Thoracic aorta (tissue), 2 donors: ENCODE measurements at places on chromosomes 4 and X.

DNA sequence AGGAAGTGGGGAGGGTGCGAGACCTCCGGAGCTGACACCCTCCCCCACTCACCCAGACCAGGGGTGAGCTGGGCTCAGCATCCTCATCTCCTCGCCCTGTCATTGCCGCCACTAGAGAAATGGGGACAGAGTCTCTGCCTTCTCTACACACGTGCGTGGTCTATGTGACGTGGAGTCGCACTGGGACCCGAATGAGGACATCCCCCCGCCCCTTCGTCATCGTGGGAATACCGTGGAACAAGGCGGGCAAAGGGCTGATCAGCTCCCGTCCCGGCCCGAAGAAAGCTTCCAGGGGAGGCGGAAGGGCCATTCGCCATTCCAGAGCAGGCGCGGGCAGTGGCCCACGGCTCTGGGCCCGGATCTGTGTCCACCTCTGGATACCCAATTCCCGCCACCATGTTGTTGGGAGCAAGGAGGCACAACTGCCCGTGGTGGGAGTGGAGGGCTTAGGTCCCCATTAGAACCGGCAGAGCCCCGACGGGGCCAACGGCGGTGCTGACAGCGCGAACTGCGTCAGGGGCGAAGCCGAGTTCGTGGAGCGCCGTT lies 12.0 kb downstream of the HMX1 start:
- no peak for DNase-seq

DNA sequence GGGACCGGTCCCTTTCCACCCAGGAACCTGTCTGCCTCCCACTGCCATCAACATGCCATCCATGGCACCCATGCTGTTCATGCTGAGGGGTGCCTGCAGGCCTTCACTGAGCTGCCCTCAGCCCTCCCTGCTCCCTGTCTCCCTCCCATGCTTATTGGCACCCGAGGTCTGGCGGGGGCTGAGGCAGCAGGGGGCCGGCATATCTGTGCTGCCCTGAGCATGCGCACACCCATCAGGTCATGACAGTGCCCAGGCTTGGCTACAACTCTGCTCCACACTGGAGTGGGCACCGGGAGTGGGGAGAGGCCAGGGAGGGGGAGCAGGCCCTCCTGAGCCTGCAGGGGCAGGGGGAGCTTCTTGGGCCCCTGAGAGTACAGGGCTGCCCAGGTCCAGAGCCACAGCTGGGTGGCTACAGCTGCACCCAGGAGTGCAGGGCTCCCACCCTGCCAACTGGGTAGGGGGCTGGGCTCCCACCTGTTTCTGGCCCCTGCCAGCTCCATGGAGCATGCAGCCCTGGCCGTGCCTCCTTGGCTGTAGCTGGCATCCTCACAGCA lies 395.8 kb upstream of the DMD start:
- DNase-seq: no peak

GRCh38 chr4:4666693-4667621 lies 125.1 kb upstream of the STX18 start:
- DNase-seq: no peak

DNA sequence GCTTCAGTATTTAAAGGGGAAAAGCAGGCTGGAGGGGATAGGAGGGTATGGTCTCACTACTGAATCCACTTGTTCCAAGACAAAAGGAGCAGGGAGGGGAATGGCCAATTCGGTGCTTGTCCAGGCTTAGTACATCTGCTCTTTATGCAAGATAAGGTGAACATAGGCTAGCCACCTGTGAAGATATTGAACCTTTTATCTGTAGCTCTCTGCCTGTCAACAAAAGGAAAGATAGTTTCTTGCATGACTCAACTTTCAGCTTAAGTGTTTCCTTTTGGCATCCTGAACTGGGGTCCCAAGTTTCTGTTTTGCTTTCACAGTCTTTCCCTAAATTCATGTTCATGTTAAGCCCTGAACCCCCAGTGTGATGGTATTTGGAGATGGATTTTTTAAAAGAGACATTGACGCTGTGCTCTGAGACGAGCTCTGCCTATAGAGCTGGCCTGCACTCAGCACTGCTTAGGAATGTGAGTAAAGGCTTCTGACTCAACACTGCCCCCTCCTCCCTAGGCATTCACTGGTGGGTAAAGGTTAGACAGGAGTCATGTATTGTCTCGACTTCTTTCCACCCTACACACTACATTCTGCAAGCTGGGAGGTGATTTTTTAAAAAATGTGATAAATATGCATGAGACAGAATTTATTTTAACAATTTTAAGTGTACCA lies 28.2 kb downstream of the FAM149A start:
- DNase-seq: no peak

- no peak for DNase-seq
Observed at GRCh38 chr4:176927664-176928063, 134.9 kb upstream of the VEGFC start.

GRCh38 chrX:13742397-13743176 lies 8.0 kb downstream of the OFD1 start:
- no peak for DNase-seq

DNA sequence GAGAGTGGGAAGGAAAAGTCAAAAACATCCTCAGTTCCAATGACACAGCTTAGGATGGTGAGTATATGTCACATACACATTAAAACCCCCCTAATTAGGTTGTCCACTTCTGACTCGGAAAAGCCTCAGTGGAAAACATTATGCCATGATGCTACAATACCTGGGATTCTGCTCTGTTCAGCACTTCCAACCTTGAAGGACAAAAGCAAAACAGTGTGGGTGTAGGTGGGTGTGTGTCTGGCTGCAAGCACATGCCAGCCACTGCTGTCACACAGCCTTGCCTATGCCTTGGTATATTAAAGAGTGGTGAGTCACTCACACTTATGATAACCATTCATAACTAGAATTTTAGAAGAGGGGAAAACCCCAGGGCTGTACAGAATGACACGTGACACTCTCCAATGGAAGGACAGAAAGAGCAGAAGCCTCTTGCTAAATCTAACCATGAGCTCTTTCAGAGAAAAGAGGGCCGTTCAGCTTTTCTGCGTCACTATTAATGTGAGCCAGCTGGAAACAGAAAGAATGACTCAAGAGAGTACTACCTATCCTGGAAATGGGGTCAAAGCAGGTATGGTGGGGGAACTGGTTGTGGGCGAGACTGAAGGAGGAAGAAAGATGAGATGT lies 159.6 kb downstream of the TET2 start:
- DNase-seq: no peak

DNA sequence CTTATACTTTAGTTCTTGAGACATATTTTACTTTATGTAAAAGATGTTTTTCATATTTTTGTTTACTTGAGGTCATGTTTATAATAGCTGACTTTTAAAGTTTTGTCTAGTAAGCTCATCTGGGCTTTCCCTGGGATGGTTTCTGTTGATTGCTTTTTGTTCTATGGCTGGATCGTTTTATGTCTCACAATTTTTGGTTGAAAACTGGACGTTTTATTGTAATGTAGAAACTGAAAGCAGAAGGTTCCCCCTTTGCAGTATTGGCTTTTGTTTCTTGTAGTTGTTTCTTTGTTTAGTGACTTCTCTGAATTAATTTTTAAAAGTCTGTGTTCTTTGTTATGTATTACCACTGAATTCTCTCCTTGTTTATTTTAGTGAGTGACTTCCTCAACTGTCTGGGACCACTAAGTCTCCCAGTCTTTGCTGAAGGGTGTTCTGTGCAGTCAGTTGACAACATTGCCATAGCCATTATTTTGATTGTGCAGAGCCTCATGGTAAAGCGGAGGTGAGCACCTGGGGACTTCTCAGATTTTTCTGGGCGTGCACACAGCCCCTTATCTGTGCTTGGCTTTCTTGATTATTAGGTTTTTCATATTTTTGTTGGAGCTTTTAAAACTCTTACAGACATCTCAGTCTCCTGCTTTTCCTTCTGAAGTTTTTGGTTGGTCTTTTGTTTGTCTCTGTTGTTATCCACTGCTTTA lies 31.0 kb downstream of the KDM6A start:
- no peak for DNase-seq

- no peak for DNase-seq
Observed at GRCh38 chrX:103431316-103431715, 55.0 kb downstream of the BEX3 start.

DNA sequence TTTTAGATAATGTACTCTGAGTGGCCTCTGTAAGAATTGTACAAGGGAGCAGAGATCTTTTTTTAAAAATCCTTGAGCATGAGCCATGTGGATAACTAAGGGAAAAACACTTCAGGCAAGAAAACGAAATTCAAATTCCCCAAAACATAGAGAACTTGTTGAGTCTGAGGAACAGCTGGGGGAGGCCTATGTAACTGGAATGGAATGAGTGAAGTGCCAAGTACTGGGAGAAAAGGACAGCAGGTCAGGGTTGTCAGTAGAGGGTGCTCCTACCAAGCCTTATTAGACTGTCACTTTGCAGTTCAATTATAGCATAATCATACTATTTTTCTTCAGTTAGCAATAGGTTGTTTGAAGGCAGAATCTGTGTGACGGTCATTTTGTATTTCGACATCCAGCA lies 135.1 kb downstream of the ARHGAP6 start:
- no peak for DNase-seq

- no peak for DNase-seq
Observed at GRCh38 chrX:56802428-56802827, 73.4 kb downstream of the NBDY start.

DNA sequence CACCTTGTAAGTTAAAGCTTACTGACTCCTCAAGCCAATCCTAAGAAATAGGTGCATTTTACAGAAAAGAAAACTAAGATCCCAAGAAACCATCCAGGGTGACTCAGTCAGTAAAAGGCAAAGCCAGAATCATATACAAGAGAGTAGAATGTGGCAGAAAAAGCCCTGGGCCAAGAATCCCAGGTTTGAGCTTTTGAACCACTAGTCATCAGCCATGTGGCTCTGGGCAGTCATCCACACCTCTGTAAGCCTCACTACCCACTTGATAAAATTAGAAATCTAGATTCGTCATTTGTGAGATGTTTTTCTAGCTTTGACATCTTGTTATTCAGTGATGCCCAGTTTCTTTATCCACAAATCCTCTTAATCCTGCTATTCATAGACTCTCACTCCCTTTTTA lies 122.2 kb upstream of the PDE5A start:
- DNase-seq: no peak

- no peak for DNase-seq
Observed at GRCh38 chr4:63790377-63790776, 618.9 kb downstream of the TECRL start.

- peak; percentile 66 for DNase-seq
Observed at GRCh38 chr4:169270810-169271691, at the start of gene SH3RF1. SH3RF1 (minus strand) TSS chr4:169270956; CDS start chr4:169269212, 1,744 bp downstream.

DNA sequence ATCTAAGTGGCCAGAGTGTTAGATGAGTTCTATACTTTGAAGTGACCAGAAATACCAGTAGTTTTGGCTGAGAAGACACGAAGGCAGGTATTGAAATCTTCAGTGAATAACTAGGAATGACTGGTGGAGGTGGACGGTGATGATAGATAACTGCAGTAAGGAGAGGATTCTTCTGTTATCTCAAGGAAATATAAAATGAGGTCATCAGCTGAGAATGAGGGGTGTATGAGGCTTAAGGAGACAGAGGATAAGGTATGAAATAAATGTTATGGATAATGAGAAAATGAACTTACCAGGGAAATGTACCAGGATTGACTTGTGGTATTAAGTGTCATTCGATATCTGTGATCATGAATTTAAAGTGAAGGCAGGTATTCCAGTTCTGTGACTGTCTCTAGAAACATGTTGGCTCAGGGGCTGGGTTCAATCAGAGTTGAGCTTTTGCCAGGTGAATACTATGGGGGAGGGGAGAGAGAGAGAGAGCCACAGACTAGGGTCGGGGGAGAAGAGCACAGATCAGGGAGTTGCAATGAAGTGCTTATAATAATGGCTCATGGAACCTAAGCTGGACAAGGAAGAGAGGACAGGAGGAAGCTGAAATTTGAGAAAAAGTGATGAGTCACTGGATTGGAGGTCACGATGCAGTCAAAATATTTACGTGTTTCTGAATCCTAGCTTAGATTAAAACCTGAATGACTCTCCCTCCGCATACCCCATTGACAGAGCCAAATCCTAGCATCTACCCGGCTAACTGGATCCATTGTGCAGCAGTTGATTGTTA lies 37.5 kb upstream of the BRS3 start:
- no peak for DNase-seq

DNA sequence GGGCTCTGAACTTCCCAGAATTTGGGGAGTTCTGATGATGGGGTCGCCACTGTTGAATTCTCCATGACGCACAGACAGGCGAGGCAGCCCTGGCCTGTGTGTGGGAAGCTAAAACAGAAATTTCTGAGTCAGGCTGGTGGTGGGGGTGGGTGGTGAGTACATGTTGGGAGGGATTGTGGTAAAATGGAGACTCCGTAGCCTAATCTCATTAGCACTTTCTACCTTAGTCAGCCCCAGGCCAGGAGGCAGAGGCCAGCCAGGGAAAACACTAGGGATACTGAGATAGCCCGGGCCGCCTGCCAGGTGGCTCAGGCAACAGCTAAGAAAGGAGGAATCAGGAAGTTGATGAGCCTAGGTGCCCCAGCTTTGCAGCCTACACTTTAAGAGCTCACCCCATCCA lies 39.3 kb upstream of the NHSL2 start:
- no peak for DNase-seq

- no peak for DNase-seq
Observed at GRCh38 chr4:119897260-119897659, 169.4 kb downstream of the MAD2L1 start.

DNA sequence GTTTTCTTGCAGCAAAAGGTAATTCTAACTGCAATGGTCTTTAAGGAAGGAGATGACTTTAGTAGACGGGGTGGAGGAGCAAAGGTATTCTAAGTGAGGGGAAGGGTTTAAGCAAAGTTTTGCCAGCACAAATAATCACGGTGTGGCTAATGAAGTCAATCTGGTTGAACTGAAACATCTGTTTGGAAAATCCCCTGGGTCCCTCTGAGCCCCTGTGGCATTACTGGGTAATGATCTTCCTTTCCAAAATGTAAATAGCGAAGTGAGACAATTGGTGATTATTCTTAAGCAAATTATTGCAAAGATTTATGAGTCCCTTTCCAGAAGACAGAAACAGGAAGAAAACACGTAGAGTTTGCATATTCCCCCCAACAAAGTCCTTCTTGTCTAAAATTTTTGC lies 47.2 kb downstream of the FGFBP1 start:
- no peak for DNase-seq

DNA sequence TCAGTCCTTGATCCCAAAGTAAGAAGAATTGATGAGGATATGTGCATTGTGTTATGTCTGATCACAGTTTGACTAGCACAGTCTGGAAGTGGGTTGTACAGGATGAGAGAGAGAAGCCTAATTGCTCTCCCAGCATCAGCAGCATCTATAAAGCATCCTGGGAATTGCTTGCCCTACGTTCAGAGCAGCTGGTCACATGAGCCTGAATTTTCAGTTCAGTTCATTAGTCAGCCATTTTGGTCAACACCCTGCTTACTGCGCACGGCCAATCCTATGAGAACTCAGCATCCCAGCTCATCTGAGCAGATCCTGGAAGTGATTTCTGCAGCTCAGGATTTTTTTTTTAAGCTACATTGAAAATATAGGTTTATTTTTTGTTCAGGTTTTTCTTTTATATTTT lies at the start of gene RUFY3:
TSS of gene RUFY3 (plus strand) at position 218 of the 400 bp plus-strand sequence. CDS start 610 bp downstream, outside the sequence.
- no peak for DNase-seq

- DNase-seq: no peak
Observed at GRCh38 chr4:99859618-99860017, 34.6 kb downstream of the LAMTOR3 start.

GRCh38 chr4:181853881-181854511 lies 389.2 kb upstream of the TENM3 start:
- no peak for DNase-seq

- DNase-seq: no peak
Observed at GRCh38 chr4:37008199-37008598, 236.3 kb upstream of the NWD2 start.
